ENCODE measurements at places on chromosomes 6 and 20. TPM values are rescaled to one million over a fixed set of nuclear protein-coding genes. Genes with fewer than 3 reads are reported as not detected.

SOBP gene
- total RNA-seq, result 5.4 TPM

RSPH4A gene
- total RNA-seq, result 17.9 TPM

UNC93A gene
- not detected for total RNA-seq

PRDM13 gene
- not detected for total RNA-seq

LRRC73 gene
- not detected for total RNA-seq

BTN1A1 gene
- total RNA-seq, result not detected

RSPO4 gene
- total RNA-seq, result 1.4 TPM

RWDD2A gene
- 3.5 TPM for total RNA-seq

DNA sequence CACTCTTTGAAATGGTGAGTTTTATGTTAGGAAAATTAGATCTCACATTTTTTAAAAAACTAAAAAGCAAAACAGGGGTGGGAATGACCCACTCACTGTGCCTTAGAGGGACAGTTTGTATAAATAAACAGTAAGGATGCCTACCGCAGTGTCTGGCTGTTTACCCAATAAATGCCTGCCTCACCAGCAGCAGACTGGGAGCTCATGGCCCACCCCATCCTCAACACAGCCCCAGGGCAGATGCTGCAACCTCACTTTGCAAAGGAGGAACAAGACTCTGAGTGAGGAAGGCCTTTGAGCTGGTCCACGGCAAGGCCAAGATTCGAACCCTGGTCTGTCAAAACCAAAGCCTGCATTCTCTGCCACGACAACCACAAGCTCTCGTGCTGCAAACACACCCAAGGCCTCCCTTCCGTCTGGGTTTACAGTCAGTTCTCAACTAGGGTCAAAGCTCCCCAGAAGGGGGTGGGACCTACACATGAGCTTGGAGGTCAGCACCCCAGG lies 77.8 kb downstream of the BMP7 start:
- H3K4me3 ChIP-seq, result no peak overlapping the region
- no peak overlapping the region for H3K27ac ChIP-seq
- H3K36me3 ChIP-seq, result no peaks in the 10 kb centered on the region
- no peak for DNase-seq
- no peaks in the 10 kb centered on the region for H3K4me1 ChIP-seq

DNA sequence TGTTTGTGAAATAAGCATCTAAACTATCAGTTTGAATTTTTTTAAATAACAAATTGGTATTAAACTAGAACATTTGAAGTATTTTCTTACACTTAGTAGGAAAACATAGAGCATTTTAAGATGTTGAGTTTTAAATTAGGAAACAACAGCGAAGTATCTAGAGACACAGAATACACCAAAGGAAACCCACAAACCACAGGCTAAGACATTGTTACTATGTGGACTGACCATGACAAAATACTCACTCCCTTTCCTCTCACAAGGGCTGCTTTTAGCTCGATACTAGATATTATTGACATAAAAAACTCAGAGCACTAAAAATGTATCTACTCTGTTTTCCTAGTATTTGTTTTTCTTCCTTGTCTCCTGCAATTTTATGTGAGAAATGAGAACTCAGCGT lies 266.0 kb upstream of the CITED2 start:
- H3K4me1 ChIP-seq, result no peaks in the 10 kb centered on the region
- H3K27ac ChIP-seq, result no peak overlapping the region
- no peaks in the 10 kb centered on the region for H3K27me3 ChIP-seq
- no peak for DNase-seq
- no peaks in the 10 kb centered on the region for H3K36me3 ChIP-seq

- H3K4me3 ChIP-seq, result no peak overlapping the region
- H3K27ac ChIP-seq, result no peak overlapping the region
- H3K4me1 ChIP-seq, result no peaks in the 10 kb centered on the region
- no peaks in the 10 kb centered on the region for H3K27me3 ChIP-seq
- no peaks in the 10 kb centered on the region for H3K36me3 ChIP-seq
- DNase-seq, result no peak
Measured at GRCh38 chr6:13044390-13044789, 283.9 kb downstream of the TBC1D7 start.

GRCh38 chr6:89941031-89941762 lies 46.9 kb downstream of the GJA10 start:
- H3K36me3 ChIP-seq, result no peaks in the 10 kb centered on the region
- no peaks in the 10 kb centered on the region for H3K27me3 ChIP-seq
- H3K4me3 ChIP-seq, result no peak overlapping the region
- DNase-seq, result no peak

- H3K4me1 ChIP-seq, result no peaks in the 10 kb centered on the region
- no peaks in the 10 kb centered on the region for H3K36me3 ChIP-seq
- no peak overlapping the region for H3K27ac ChIP-seq
Measured at GRCh38 chr6:9543649-9544048, 871.2 kb downstream of the TFAP2A start.

DNA sequence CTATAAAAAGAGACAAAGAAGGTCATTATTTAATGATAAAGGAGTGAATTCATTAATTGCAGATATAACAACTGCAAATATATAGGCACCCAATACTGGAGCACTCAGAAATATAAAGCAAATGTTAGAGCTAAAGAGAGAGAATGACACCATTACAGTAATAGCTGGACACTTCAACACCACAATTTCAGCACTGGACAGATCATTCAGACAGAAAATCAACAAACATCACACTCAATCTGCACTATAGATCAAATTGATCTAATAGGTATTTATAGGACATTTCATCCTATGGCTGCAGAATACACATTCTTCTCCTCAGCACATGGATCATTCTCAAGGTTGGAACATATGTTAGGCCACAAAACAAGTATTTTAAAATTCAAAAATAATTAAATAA lies 72.7 kb downstream of the MAP7 start:
- no peak overlapping the region for H3K27ac ChIP-seq
- H3K27me3 ChIP-seq, result no peaks in the 10 kb centered on the region
- no peaks in the 10 kb centered on the region for H3K4me1 ChIP-seq
- H3K36me3 ChIP-seq, result no peaks in the 10 kb centered on the region
- no peak overlapping the region for H3K4me3 ChIP-seq
- no peak for DNase-seq

- H3K4me3 ChIP-seq, result no peak overlapping the region
- peaks cover 17% of the 10 kb centered on the region for H3K4me1 ChIP-seq
- DNase-seq, result no peak
Measured at GRCh38 chr20:47326658-47327268, 29.7 kb downstream of the ZMYND8 start.

GRCh38 chr20:32465092-32465900 lies 107.2 kb downstream of the ASXL1 start:
- peak overlapping the region; percentile 32 for H3K27ac ChIP-seq
- no peak overlapping the region for H3K4me3 ChIP-seq
- H3K27me3 ChIP-seq, result no peaks in the 10 kb centered on the region
- no peaks in the 10 kb centered on the region for H3K36me3 ChIP-seq
- no peak for DNase-seq

- DNase-seq, result peak; percentile 83
- H3K4me3 ChIP-seq, result no peak overlapping the region
- peaks cover 44% of the 10 kb centered on the region for H3K4me1 ChIP-seq
- H3K27me3 ChIP-seq, result no peaks in the 10 kb centered on the region
Measured at GRCh38 chr20:25254986-25255680, 7.2 kb downstream of the PYGB start.

- no peaks in the 10 kb centered on the region for H3K27me3 ChIP-seq
- no peaks in the 10 kb centered on the region for H3K36me3 ChIP-seq
- no peak overlapping the region for H3K27ac ChIP-seq
- H3K4me1 ChIP-seq, result no peaks in the 10 kb centered on the region
- H3K4me3 ChIP-seq, result no peak overlapping the region
Measured at GRCh38 chr6:32424589-32425300, 14.9 kb upstream of the HLA-DRA start.

- no peak overlapping the region for H3K4me3 ChIP-seq
- no peak for DNase-seq
- no peaks in the 10 kb centered on the region for H3K27me3 ChIP-seq
Measured at GRCh38 chr6:28152531-28152930, 10.8 kb downstream of the ZKSCAN8 start.

GRCh38 chr6:72758901-72759300 lies 137.0 kb downstream of the KCNQ5 start:
- H3K36me3 ChIP-seq, result no peaks in the 10 kb centered on the region
- DNase-seq, result no peak
- H3K4me3 ChIP-seq, result no peak overlapping the region
- H3K4me1 ChIP-seq, result peaks cover 12% of the 10 kb centered on the region
- no peak overlapping the region for H3K27ac ChIP-seq
- H3K27me3 ChIP-seq, result no peaks in the 10 kb centered on the region

- no peaks in the 10 kb centered on the region for H3K27me3 ChIP-seq
- H3K4me1 ChIP-seq, result no peaks in the 10 kb centered on the region
- DNase-seq, result no peak
- peak overlapping the region; percentile 55 for H3K27ac ChIP-seq
Measured at GRCh38 chr6:145372671-145373151, 362.6 kb downstream of the EPM2A start.

DNA sequence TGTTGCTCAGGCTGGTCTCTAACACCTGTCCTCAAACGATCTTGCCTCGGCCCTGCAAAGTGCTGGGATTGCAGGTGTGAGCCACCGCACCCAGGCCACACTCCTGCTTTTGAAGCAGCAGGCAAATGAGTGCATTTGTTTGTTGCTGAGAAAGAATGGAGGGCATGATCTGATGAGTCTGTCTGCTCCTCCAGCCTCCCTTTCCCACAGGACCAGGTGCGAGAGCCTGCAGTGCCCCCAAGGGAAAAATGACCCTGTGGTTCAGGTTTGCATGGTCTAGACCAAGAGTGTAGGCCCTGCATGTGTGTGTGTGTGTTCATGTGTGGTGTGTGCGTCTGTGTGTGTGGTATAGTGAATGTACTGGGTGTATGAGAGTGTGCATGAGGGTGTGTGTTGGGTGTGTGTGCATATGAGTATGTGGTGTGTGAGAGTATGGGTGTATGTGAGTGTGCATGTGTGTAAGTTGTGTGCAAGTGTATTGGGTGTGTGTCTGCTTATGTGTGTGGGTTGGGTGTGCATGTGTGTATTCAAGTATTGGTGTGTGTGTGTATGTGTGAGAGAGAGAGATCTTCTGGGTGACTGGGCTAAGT lies 22.8 kb upstream of the FOXC1 start:
- H3K36me3 ChIP-seq, result no peaks in the 10 kb centered on the region
- no peak overlapping the region for H3K4me3 ChIP-seq
- no peaks in the 10 kb centered on the region for H3K4me1 ChIP-seq
- DNase-seq, result no peak
- no peaks in the 10 kb centered on the region for H3K27me3 ChIP-seq

DNA sequence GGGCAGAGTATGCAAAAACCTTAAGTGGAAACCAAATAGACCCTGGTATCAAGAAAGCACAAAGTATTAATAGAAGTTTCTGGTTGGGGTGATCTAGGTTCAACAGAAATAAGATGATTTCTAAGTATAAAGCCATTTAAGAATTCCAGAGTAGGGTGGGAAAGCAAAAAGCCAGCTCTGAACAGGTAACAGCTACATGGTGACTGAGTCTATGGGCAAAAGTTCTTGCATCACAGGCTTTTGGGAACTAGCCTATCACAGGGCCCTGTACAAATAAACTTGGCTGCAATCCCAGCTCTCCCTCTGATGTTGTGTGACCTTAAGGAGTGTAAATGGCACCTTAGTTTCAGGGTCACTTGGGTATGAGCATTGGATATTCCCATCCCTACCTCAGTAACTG lies 5.5 kb downstream of the TCF19 start:
- no peak overlapping the region for H3K4me3 ChIP-seq
- H3K27me3 ChIP-seq, result no peaks in the 10 kb centered on the region
- DNase-seq, result no peak
- H3K36me3 ChIP-seq, result no peaks in the 10 kb centered on the region
- H3K4me1 ChIP-seq, result no peaks in the 10 kb centered on the region

GRCh38 chr20:15515691-15516090 lies 1057.6 kb downstream of the KIF16B start:
- no peaks in the 10 kb centered on the region for H3K36me3 ChIP-seq
- H3K27me3 ChIP-seq, result no peaks in the 10 kb centered on the region
- H3K4me1 ChIP-seq, result no peaks in the 10 kb centered on the region
- no peak overlapping the region for H3K4me3 ChIP-seq
- DNase-seq, result no peak
- H3K27ac ChIP-seq, result no peak overlapping the region

DNA sequence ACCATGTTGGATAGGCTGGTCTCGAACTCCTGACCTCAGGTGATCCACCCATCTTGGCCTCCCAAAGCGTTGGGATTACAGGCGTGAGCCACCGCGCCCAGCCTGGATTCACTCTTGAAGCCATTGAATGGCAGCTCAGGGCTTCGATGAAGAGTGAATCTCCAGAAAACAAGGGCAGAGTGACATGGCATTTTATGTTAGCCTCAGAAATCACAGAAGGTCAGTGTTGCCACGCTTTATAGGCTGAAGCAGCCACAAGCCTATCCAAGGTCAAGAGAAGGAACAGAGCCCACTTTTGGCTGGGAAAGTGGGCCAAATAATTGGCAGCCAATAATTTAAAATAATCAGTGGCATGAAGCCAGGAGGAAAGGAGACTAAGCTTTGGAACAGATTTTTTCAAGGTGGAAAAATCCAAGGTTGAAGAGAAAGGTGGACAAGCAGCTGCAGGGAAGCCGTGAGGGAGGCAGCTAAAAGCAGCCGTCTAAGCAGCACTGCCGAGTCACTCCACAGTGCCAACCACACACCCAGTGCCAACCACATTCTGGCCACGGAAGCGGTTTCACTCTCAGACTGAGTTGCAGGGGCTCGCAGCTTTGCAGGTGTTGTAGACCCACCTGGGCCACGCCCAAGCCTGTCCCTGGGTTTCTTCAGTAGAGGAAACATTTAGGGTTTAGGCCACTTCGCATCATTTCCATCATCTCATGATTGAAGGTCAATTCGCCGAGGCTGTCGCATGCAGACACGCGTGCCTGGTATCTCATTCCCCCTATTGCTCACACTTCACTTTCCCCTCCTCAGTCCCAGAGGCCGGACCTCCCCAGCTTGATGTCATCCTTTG lies 17.4 kb upstream of the AVP start:
- H3K27ac ChIP-seq, result no peak overlapping the region
- H3K4me1 ChIP-seq, result no peaks in the 10 kb centered on the region
- peaks cover 3% of the 10 kb centered on the region for H3K36me3 ChIP-seq
- DNase-seq, result no peak
- no peaks in the 10 kb centered on the region for H3K27me3 ChIP-seq

DNA sequence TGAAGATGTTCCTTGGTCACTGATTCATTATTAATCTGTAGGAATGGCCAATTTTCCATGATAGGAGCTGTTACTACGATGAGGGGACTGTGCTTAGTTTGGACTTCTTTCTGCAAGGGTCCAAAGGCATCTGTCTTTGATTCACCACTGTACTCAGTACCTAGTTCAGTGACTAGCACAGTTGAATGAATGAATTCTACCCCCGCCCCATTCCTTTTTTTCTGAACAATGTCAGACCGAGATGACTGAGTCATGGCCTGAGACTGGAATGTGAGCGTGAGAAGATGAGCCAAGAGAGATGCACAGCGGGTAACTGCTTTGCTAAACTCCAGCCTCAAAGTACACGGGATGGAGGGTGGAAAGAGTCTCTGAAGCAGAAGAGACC lies 419 bp upstream of the SNHG17 start:
- no peak for DNase-seq
- no peak overlapping the region for H3K4me3 ChIP-seq
- H3K27me3 ChIP-seq, result no peaks in the 10 kb centered on the region
- H3K36me3 ChIP-seq, result peaks cover 24% of the 10 kb centered on the region
- H3K27ac ChIP-seq, result no peak overlapping the region
- no peaks in the 10 kb centered on the region for H3K4me1 ChIP-seq

Data from ascending aorta (tissue), 2 donors.